Stimulated activated CD8-positive, alpha-beta memory T cell treated with anti-CD3 and anti-CD28 coated beads, Interleukin-15, amount 100 ng/mL, for 24 hours (primary cell): ENCODE measurements at places on chromosomes 3 and 15.

DNA sequence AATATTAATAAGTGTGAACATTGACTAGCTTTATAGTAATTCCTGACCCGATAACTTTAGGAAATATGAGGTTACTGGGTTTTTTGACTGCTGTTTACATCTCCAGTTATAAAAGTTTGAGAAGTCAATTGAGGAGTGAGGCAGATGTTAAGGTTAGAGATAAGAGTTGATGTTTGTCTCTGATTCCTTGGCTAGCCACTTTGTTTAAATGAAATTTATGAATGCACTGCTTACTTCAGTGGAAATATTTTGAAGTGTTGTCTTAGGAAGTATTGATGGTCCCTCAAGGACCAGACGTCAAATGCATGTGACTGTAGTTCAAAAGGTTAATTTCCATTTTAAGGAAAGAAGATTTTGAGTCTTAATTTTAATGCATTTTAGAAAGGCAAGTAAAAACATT lies 41.7 kb downstream of the MAP2K5 start:
- no peak for DNase-seq

- no peak for DNase-seq
Observed at GRCh38 chr3:125482406-125482805, 37.6 kb downstream of the SNX4 start.

GRCh38 chr3:23916152-23916885 lies 471 bp downstream of the NKIRAS1 start:
- no peak for DNase-seq

GRCh38 chr15:57914350-57915055 lies 151.0 kb downstream of the ALDH1A2 start:
- no peak for DNase-seq

- no peak for DNase-seq
Observed at GRCh38 chr3:13558651-13559050, 9.7 kb downstream of the FBLN2 start.

DNA sequence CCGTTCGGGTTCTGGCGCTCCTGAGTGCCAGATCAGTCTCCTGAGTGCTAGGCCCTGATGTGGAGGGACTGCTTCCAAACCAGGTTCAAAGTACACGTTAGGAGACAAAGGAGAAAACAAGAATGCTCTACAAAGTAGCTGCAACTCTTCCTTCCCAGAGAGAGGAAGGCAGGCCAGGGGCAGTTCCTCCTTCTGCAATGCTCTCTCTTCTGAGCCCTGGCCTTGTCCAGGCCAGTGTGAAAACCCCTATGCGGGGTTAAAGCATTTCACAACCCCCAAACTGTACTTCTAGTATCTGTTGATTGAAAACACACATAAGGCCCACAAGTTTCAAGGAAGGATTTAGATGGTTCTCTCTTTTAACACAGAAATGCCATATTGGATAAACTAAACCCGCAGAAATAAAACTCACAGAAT lies 9.7 kb upstream of the CALML4 start:
- no peak for DNase-seq

GRCh38 chr3:142645236-142645793 lies 49.1 kb downstream of the PLS1 start:
- DNase-seq: no peak

DNA sequence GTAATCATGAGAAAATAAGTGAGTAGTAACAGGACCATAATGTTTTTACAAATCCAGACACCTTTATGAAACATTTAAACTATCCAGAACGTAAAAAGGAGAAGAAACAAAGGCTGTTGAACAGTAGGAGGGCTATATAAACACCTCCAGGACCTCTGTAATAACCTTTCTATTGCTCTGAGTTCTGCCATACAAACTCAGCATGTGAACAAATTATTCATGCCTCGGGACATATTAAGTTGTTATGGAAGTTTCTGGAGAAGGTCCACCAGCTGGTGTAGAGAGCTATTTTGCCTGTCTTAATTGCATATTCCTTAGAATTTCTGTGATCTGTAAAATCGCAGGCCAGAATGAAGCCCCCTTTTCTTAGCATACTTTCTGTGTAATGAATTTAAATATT lies 256.3 kb downstream of the UBE2E2 start:
- no peak for DNase-seq

DNA sequence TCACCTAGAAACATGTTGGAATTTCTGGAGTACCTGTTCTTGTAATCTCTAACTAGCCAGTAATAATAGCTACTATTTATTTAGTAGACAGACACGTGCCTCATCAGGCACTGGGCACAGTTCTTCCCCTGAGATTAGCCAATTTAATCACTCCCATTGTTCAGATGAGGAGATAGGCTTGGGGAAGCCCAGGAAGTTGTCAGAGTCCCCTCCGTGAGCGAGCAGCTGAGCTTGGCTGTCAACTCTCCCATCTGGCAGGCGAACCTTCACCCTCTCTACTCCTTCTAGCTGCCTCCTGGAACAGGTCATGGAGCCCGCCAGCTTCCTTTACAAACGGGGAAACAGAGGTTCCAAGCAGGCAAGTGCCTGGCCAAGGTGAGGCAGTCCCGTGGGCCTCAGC lies 31.1 kb upstream of the FGD5 start:
- no peak for DNase-seq

GRCh38 chr3:172181932-172182586 lies 142.7 kb downstream of the FNDC3B start:
- DNase-seq: no peak

GRCh38 chr3:49717959-49718857 lies 1.3 kb downstream of the AMIGO3 start:
- DNase-seq: no peak

DNA sequence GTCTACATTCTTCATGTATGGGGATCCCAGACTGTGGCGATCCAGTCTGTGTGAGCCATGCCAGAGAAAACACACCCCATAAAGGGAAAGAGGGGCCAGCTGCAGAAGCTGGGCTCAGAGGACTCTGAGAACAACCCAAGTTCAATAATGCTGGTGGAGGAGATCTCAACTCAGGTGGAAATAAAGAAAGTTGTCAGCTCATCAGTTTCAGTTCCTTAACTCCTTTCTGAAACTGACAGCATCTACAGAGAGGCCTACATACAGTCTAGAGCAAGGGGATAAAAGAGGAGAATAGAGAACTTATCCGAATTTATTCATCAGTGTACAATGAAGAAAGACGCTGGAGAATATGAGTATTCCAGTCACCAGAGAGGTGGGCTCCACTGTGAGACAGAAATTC lies 77.0 kb downstream of the NTRK3 start:
- no peak for DNase-seq

DNA sequence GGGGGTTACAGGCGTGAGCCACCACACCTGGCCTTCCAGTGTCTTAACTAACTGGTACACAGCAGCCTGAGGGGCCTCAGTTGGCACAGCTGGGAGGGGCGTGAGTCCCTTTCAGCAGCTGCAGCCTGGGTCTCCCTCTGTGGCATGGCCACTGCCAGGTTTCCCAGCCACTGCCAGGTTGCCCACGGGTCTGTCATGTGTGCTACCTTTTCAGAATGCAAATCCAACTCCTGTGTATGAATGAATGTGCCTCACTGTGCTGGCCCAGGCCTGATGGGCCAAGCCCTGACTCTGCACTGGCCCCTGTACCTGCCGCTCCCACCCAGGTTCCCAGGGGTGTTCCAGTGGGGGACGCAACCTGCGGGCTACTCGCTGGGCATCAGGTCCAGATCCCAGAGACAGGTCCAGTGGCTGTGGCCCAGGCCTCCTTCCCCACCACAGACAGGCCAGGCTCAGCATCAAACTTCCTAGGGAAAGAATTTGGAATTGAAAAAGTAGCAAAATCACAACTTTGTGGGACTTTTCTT lies 26.0 kb downstream of the WHAMM start:
- DNase-seq: no peak

DNA sequence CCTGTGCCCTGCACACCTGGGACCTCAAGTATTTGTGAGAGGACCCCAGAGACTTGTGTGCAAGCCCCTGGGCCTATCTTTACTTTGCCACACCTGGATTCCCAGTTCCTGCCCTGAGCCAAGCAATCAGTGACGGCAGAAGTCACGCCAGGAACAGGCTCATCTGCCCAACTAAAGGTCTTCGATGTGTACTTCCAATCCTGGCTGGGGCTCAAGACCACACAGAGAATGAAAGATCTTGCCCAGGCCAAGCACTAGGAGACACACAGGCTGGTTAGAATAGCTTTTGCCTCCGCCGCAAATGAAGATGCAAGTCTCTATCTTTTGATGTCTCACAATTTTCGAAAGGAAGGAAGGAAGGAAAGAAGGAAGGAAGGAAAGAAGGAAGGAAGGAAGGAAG lies 228.8 kb downstream of the OCA2 start:
- no peak for DNase-seq

- DNase-seq: no peak
Observed at GRCh38 chr3:11596387-11596786, 47.3 kb downstream of the VGLL4 start.

- no peak for DNase-seq
Observed at GRCh38 chr3:194879991-194880939, 194.6 kb downstream of the FAM43A start.

DNA sequence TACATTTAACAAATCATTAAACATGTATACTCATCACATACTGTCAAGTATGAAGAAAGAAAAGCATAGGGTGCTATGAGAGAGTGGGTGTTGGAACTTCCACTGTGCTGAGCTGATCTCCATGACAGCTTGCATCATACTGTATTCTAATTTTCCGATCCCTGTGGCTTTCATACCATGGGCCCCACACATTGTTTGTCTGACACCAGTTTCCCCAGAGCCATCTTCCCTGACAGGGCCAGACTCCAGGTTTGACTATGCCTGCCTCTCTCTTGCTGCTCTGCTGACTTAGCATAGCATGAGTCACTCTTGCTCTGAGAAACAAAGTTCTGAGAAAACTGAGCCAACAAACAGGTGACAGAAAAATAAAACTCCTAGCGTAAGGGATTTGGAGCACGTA lies 37.0 kb upstream of the CASR start:
- no peak for DNase-seq

- DNase-seq: peak; percentile 79
Observed at GRCh38 chr15:78437762-78438618, at the start of gene IREB2. TSS of gene IREB2 (plus strand) at chr15:78438216. CDS start at chr15:78438338, 122 bp downstream.

DNA sequence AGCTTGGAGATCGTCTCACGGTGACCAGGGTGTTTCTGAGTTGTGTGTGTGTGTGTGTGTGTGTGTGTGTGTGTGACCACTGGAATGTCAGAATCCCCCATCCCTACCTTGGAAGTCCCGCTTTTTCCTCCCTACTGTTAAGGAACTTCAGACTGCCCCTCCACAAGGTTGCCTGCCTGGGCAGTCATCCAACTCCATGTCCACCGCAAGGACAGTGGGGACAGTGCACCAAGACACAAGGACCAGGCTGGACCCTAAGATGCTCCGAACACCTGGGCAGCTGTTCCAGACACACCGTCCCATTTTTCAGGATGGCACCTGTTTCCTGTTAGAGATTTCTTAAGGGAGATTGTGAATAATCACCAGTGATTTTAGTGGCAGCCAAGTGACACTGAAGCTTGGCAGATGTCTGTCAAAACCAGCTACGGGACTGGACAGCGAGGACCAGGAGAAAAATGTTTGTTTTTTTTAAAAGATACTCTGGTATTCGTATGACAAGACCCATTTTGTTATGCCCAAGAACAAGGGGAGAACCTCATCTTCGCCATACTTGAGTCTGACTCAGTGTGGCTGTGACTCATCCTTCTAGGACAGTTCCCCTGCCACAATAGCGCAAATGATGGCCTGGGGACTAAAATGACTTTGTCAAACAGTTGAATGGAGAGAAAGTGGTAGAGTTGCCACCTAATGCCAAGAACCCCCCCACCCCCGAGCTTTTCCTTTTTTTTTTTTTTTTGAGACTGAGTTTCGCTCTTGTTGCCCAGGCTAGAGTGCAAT lies 15.5 kb downstream of the PAQR9 start:
- no peak for DNase-seq

DNA sequence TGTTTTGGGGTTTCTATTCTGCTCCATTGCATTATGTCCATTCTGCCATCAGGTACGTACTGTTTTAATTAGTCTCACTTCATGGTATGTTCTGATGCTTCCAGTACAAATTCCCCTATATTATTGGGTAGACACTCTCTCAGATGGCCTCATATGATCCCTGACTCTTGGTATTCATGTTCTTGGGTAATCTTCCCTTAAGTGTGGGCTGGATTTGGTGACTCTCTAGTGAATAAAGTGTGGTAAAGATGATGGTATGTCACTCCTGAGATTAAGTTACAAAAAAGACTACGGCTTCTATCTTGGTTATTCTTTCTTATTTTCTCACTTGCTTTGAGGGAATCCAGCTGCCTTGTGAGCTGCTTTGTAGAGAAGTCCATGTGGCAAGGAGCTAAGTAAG lies 89.6 kb upstream of the TBC1D5 start:
- DNase-seq: no peak

DNA sequence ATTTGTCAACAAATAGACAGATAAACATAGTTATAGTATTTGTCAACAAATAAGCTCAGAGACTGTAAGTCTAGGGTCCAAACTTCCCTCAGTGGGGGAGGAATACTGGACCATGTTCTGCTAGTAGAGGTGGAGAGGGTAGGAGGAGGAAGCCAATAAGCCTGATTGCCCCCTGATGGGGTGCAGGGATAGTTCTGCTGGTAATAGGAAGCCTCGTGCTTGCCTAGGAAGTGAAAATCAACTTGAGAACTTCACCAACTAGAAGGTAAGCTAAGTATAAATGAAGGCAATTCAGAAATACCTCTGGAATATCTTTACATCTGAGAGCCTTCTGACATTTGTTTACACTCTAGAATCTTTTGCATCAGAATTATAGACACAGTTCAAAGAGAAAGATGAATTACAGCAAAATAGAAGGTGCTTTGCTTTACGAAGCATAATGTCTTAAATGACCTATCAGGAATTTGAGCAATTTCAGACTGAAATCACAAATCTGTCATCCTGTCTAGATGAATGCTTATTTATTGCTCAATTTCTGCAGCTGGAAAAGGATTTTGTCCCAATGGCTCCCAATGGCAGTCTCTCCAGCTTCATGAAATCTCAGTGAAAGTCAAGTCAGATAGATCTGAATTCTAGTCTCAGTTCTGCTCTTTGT lies 225.6 kb upstream of the TBC1D5 start:
- no peak for DNase-seq
